Adrenal gland (tissue), 19 donors: ENCODE measurements at places on chromosomes 7 and 10. TPM values are rescaled to one million over a fixed set of nuclear protein-coding genes. Genes with fewer than 3 reads are reported as not detected.

ADCY1 gene
- 9.5 TPM for total RNA-seq

LBX1 gene
- total RNA-seq, result not detected

CD36 gene
- 40.6 TPM for total RNA-seq

SFTPA1 gene
- total RNA-seq, result not detected

COL13A1 gene
- total RNA-seq, result 1.1 TPM

DNA sequence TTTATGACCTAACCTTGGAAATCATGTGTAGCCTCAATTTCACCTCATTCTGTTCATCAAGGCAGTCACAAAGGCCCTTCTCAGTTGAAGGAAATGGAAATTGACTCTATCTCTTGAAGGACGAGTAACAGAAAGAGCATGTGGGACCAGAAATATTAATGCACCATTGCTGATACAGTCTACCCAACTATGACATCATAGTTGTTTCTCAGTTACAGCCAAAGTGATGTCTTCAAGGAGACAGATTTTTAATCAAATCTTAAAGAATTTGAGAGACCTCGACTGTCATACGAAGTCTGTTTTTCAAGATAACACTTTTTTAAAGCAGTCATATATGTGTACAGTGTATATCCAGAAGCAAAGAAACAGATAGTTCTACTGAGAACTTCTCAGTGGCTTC lies 335.7 kb upstream of the PHF14 start:
- no peak for DNase-seq

DNA sequence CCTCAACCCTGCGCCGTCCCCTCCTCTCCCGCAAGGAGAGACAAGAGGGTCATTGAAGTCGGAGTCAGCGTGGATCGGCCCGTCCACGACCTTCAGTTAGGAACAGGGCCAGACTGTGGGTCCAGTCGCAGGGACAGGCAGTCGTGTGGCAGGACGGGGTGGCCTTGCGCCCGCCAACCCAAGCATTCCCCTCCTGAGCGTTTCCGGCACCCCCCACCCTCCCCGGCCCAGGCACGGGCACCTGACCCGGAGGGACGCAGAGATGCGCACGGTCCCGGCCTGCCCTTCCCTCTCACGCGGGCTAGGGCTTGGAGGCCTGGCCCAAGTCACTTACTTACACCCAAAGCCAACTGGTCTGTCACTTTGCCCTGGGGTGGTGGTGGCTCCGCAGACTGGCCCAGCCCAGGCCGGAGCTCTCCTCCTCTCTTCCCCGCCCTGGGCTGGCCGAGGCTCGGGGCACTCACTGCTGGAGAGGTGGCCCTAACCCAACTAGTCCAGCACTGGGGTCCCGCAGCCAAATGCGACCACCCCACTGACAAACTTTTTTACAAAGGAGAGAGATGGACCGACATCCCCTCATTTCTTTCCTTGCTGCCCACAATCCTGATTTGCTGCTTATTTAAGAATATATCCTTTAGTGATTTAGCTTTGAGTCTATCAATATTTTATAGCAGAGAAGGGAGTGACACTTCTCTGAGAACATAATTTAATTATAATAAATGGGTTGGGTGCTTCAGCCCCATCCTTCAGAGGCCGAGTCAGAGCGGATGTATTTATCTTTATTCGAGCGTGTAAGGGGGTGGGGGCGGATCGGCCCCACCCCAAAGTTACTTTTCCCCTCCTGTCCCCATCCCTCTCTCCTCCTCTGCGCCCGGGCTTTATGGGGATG lies 1.2 kb upstream of the UNCX start:
- no peak for DNase-seq

- DNase-seq, result no peak
Measured at GRCh38 chr7:52085610-52086009, 769.0 kb upstream of the COBL start.

GRCh38 chr7:139317939-139318505 lies 23.1 kb upstream of the FMC1 start:
- peak; percentile 45 for DNase-seq

DNA sequence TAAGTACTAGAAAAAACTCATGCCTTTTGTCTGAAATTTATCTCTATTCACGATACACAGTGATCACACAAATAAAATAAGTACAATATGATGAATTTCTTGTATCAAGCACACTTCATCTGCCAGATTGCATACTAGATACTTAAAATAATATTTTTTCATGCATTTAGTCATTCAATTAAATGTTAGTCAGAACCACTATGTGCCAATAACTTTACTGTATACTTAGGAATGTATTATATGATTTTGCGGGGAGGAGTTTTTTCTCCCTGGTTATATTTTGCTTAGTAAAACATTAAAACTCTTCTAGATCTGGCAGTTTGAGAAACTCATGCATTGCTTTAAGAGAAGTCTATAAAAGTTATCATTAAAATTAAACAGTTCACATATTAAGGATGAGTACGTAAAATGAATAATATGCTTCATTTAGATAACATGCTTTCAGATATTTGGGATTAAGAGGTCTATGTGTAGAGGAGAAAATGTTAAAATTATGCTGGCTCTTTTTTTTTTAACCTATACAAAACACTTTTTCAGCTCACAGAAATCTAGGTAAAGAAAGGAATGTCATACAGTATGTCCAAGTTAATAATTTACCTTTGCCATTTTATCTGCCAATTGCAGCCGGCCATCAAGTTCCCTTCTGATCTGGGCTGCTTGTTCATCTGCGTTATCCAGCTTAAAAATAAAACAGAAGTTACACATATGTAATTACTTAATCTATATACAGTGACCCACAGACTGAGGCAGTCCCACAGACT lies 70.1 kb downstream of the RNF133 start:
- no peak for DNase-seq

GRCh38 chr10:84675060-84675459 lies 346.7 kb downstream of the CCSER2 start:
- no peak for DNase-seq

DNA sequence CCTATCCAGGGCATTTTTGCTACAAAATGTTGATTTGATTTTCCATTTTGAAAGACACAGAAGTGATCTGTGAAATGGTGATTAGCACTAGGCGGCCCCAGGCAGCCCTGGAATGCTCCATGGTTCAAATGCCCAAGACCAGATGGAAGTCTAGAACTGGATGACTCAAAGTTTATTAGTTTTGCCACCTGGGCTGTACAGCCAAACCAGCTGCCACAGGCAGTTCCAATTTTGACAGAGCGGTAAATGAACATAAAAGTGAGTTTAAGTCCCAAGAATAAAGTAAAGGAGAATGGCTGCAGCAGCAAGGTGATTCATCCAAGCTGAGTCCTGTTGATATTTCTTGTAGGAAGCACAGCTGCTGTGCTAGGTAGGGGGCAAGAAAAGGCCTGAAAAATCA lies 180.5 kb downstream of the SUGCT start:
- DNase-seq, result no peak

- DNase-seq, result no peak
Measured at GRCh38 chr7:143987513-143987912, 12.6 kb upstream of the OR6B1 start.

GRCh38 chr10:73962386-73962785 lies 35.5 kb upstream of the VCL start:
- no peak for DNase-seq

- DNase-seq, result no peak
Measured at GRCh38 chr10:1644191-1644711, 93.1 kb downstream of the ADARB2 start.

DNA sequence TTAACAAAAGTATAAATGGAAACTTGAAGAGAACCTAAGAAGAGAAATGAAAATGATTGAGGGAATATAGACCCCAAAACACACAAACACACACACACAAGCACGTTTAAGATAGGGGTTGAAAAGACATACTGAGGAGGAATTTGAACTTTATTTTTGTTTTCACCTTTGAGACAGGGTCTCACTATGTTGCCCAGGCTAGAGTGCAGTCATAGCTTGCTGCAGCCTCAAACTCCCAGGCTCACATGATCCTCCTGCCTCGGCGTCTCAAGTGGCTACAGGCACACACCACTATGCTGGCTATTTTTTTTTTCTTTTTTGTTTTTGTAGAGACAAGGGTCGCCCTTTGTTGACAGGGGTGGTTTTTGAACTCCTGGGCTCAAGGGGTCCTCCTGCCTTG lies 4.0 kb downstream of the BTRC start:
- no peak for DNase-seq

DNA sequence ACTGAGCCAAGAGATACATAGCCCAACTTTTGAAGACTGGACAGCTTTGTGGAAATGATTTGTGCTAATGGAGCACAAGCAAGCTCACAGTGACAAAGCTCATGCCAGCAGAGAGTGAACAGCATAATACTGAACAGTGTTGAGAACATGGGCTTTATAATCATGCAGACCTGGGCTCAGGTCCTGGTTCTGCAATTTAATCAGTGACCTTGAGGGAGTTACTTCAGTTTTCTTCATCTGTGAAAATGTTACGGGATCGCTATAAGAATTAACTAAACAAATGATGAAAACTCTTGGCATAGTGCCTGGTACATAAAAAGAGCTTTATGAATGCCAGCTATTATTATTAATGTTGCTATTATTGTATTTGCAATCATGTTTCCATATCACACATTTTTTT lies 690.5 kb upstream of the LRRN3 start:
- no peak for DNase-seq

DNA sequence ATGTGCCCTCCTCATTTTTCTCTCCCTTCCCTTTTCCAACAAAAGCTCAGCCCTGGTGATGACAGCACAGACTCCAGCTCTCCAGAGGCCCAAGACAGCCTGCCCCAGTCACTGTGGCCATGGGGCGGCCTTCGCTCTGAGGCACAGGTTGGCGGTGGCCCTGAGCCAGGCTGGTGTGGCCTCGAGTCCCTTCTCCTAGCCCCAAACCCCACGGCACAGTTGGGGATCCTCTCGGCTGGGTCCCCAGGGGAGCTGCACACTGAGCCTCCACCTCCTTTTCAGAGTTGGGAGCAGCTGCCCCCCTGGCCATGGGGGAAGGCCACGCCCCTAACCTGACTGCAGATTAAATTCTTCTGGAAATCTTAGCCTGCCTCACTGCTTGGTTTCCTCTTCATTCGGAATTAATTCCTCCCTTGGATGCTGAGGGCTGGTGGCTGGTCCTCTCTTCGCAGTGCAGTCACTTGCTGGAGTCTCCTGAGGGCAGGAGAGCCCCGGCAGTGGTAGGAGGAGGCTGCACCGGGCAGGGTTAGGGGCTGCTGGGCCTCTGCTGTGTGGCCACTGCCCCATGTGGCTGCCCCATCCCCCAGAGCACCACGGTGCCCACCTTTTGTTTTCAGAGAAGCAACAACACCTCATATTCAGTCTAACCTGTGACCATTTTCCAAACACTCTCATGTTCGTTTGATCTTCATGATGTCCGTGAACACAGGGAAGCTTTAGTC lies 426.6 kb downstream of the DNAJB6 start:
- no peak for DNase-seq

GRCh38 chr7:46218461-46219200 lies 297.6 kb upstream of the IGFBP3 start:
- no peak for DNase-seq

DNA sequence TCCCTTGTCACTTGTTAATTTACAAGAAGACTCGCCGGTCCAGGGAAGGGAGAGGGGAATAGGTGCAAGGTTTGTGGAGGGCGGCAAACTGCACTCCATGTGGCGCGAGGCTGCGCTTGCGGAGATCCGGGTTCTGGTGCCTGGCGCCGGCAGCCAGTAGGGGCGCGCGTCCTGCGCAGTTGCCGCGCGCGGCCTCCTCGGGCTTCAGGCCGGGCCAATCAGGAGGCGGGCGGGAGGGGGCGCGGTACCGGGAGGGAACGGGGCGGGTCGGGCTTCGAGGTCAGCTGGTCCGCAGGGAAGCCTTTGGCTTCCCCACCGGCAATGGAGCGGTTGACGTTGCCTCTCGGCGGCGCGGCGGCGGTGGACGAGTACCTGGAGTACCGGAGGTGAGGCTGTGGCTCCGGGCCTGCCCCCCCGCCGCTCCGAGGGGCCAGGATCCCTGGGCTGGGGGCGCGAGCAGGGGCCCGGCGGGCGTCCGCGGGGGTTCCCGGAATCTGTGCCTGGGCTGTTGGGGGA lies at the start of gene FAM221A:
Gene FAM221A (plus strand): TSS at position 302 of the 516 bp plus-strand sequence. CDS start 20 bp downstream, at position 322.
- peak; percentile 89 for DNase-seq
